Fibroblast of skin of left biceps (primary cell): ENCODE measurements at places on chromosomes 16 and 17.

GRCh38 chr16:82605863-82606620, 20.7 kb upstream of the CDH13 start:
- DNase-seq, result no peak

DNA sequence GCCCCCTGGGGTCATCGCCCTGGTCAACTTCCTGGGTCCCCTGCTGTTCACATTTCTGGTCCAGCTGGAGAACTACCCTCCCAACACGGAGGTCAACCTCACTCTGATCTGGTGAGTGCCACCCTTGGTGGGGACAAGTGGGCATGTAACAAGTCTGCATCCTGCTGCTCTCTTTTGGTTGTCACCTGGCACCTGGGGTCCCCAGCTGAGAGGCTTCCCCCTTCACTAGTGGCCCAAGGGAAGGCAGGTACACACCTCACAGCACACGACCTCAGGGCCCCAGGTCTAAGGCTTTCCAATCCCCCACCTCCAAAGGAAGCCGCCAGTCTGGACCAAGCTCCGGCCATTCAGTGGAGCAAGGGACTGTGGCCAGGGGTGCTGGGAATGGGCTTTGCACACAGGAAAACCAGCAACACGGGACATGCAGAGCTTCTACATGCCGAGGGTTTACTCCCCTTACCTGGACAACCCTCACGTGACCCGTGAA, 4.4 kb downstream of the TMC8 start:
- DNase-seq, result no peak

DNA sequence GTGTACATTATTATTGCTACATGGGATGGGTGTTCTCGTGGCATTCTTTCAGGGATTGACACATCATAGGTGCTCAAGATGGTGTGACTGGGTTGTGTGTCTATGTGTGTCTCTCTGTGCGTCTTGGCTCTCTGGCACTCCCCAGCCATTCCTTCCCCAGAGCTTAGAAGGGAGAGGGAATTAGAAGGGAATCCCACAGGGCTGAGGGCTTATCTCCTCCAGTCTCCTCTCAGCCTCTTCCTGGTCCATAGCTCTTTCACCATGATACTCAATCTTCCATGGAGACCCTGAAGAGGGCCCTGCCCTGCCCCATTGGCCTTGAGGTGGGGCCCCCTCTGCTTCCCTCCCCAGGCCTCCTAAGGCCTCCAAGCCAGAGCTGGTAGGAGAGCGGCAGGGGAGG, 52.0 kb downstream of the MRM1 start:
- no peak for DNase-seq

- DNase-seq, result no peak
Observed at GRCh38 chr17:64091116-64091515, 38.8 kb downstream of the ERN1 start.

GRCh38 chr17:45116434-45117016, 15.8 kb downstream of the PLCD3 start:
- no peak for DNase-seq

DNA sequence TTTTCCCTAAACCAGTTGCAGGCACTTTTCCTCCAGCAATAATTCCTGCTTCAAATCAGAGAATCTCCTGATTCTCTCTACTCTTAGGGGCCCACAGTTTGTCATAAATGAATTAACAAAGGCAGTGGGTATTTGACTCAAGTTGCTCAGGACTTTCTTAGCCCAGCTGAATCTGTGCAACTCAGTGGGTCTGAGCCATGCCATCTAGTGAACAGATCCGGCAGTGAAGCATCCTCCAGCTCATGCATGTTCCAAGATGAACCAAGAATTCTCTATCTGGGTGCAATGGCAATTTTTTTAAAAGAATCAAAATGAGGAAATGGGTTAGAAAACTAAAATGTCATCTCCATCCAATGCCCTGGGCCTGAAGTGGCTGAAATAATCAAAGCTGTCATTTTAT, 575.2 kb upstream of the CDH11 start:
- DNase-seq, result no peak

DNA sequence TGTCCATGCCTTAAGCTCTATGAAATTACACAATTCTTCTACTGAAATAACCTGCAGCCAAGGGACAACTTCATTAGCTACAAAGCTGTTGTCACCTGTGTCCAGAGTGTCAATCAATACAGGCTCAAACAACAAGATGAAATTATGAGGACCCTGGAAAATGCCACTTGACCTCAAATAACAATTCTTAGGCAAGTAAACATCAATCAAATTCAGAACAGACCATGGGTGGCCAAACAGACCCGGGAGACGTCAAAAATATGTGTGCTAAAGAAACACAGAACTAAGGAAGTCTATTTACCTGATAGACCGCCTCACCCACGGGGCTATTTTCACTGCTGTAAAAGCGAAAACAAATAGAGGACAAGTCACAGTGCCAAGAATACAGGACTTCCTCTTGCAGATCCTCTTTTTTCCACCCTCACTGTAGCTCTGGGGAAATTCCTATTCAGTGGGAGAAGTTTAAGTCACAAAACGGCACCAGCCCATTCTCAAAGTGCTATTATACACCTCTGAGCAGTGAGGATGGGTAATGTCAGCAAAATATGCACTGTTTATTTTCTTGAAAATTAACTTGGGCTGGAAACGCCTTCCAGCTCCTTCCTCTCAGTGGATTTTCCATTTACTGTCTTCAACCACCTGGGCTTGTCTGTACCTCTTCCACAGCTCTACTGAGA, 2.7 kb downstream of the LITAF start:
- DNase-seq, result no peak

DNA sequence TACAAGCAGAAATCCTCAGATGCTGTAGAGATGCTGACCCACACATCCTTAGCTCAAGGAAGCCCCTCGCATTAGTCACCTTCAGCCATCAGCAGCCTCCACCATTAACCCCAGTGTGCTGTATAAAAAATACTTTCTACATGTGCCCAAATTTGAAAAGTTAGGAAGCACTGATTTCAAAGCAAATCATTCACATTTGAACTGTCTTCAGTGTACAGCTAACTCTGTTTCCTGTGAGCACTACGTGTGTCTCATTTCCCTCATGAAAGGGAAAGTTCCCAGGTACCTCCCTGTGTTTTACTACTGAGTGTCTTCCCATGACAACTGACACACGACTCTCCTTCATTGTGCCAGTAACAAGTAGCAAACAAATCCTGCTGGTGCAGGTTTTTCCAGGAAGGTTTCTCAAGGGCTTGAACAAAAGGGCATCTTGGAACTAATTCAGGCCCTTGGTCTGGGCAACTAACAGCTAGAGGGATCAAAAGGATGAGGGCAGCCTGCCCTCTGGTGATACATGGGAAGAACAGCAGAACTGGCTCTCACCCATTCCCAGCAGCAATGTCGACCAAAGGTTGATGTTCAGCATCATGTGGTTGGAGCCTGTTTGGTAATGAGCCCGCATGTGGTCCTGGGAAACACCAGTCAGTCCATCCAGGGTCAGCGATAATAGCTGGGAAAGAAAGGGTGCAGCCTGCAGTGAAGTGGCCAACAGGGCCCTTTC, 4.0 kb downstream of the SLC35B1 start:
- no peak for DNase-seq

DNA sequence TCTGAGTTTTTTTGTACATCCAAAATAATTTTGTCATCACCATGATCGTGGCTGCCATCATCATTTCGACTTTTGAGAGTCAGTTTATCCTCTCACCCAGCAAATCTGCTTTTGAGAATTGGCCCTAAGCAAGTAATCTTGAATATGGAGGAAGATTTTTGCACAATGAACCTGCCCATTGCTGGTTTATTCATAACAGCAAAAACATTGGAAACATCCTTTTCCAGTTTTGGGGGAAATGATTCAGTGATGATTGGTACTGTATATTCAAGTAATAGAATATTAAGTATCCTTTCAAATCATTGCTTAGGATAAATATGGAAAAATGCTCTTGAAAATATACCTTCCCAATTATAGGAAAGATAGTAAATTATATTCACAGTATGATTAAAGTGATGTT, 53.1 kb downstream of the PRKCA start:
- DNase-seq, result no peak

DNA sequence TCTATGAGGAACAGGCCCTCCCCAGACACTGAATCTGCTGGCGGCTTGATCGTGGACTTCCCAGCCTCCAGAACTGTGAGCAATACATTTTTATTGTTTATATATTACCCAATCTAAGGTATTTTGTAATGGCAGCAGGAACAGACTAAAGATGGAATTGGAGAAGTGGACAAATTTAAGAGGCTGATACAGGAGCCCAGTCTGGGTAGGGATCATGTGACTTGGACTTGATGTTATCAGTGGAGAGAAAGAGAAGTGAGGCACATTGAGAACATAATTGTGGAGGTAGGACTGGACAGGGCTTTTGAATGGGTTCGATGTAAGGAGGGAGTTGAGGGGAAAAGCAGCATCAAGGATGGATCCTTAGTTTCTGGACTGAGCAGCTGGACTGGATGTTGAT, 93.8 kb downstream of the USP31 start:
- no peak for DNase-seq

GRCh38 chr17:42565523-42566214, 1.2 kb upstream of the MLX start:
- DNase-seq, result no peak

DNA sequence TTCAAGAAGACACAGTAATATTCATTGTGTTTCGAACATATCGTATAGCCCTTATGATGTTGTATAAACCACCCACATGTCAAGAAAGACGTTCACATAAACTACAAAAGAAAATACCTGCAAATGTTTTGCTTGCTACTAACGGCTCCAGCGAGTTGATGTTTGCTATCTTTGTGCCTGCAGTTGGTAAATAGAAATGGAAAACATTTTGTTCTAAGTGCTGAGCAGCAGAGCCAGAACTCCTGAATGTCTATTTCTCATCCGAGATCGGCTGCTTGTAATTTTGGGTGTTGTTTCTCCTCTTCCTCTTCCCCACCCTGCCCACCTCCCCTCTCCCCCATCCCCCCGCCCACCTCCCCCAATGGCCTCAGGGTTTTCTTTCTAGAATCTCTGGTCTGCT, 5.0 kb downstream of the SYT17 start:
- no peak for DNase-seq

DNA sequence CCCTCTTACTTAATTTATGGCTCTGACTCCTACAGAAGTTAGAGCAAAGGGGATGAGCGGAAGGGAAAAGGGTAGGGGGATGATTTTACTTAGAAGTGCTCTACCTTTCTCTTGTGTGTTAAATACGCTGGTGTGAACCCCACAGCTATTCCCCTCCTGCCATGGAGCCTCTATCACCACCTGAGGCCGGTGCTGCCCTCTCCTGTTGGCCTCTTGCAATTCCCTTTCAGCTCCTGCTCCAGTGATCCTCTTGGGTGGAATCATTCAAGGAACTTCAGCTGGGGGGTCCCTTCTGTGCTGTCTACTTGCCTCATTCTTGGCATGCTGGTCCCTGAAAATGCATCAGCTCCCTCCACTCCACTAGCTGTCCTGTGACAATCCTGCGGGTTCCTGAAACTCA, 41.8 kb upstream of the CDH8 start:
- no peak for DNase-seq

- DNase-seq, result no peak
Observed at GRCh38 chr17:45087504-45087975, 26.4 kb downstream of the NMT1 start.

GRCh38 chr17:73232587-73233373, 28.9 kb downstream of the CPSF4L start:
- no peak for DNase-seq

GRCh38 chr16:5509794-5510193, 412.2 kb upstream of the EEF2KMT start:
- DNase-seq, result no peak

- no peak for DNase-seq
Observed at GRCh38 chr17:20934288-20934687, 108.5 kb downstream of the USP22 start.

DNA sequence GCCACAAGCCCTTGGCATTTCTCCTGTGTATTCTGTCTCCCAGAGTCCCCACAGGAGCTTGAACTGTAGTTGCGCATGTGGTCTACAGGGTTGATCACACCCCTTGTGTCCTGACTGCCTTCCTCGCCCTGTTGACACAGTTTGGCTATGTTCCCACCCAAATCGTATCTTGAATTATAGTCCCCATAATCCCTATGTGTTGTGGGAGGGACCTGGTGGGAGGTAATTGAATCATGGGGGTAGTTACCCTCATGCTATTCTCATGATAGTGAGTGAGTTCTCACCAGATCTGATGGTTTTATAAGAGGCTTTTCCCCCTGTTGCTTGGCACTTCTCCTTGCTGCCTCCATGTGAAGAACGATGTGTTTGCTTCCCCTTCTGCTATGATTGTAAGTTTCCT, 21.2 kb downstream of the ADAD2 start:
- DNase-seq, result no peak

- no peak for DNase-seq
Observed at GRCh38 chr16:2910441-2910969, 1.2 kb upstream of the FLYWCH1 start.

- DNase-seq, result no peak
Observed at GRCh38 chr16:31502981-31503380, 5.2 kb downstream of the RUSF1 start.

GRCh38 chr17:77645072-77646045, 313.1 kb upstream of the TNRC6C start:
- no peak for DNase-seq

GRCh38 chr16:11636172-11636721, 32.0 kb upstream of the SNN start:
- no peak for DNase-seq

DNA sequence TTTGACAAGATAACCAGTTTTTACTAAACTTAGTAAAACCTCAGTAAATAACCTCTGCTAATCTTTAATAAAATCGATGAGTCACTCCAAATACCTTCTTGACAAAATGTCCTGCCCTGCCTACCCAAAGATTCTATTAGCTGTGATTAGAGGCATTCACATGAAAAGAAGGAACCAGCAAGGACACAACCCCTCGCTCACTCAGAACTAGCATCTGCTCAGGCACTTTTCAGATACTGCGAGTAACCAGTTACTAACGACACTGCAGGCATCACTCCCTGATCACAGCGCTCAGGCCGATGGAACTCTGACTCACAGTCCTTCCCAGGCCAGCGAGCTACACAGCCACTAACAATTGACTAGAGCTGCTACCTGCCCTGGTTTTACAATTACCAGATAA, 24.3 kb downstream of the PELP1 start:
- no peak for DNase-seq

DNA sequence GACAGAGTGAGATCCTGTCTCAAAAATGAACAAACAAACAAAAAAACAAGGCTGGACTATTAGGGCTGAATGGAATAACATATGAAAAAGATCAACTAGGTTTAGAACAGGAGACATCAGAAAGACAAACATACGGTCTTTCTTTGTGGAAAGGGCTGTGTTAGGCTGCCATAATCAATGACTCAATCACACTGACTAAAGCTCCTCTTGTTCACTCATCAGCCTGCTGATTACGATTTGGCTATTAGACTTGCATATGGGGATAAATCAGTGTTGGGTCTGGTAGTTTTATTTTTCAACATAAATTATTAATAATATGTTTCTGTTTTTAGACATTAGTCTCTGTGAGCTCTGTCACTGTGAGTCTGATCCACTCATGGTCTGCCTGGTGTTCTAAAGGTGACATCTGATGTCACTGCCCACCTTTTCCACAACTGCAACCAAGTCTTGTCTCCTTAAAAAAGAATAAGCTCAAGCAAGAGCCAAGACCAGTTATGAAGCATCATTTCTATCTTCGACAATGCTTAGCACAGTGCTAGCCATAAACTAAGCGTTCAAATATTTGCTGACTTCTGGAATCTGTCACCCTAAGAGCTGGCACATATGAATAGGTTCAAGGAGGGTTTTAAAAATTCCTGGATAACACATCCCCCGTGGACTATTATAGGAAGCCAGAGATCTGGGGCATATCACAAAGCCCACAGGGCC, 10.2 kb downstream of the CFAP20 start:
- DNase-seq, result no peak
